ENCODE measurements at places on chromosomes 16 and 17.

DNA sequence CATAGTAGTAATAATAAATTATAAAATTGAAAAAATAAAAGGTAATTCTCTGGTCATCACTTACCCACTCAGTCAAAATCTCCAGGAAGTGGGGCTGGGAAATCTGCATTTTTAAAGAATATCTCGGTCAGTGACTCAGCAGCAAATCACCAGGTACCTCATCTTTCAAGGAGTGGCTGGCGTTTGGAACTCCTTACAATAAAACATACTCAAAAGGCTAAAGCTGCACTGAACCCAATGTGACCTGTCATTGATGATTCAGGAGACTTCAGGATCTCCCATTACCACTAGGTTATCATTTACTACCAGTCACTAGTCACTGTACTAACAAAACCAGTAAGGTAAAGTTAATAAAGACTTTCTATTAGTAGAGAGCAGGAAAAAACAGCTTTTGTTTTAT is 21.5 kb upstream of the RFFL start:
- no peak for DNase-seq

DNA sequence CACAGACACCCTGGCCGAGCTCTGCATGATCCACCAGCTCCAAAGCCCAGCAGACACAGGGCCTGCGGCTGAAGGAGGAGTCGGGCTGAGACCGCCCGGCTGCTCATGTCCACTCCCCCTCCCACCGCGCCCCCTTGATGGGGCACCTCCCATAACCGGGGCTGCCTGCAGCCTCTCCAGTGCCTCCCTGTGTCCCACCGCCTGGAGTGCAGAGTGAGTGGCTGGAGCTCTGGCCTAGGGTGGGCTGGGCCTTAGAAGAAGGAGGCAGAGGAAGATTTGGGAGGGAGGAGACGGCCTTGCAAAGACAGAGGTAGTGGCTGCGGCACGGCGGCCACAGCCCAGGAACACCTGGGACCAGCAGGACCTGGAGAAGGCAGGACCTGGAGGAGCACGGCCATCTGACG is 4.0 kb downstream of the CBFA2T3 start:
- DNase-seq = no peak

DNA sequence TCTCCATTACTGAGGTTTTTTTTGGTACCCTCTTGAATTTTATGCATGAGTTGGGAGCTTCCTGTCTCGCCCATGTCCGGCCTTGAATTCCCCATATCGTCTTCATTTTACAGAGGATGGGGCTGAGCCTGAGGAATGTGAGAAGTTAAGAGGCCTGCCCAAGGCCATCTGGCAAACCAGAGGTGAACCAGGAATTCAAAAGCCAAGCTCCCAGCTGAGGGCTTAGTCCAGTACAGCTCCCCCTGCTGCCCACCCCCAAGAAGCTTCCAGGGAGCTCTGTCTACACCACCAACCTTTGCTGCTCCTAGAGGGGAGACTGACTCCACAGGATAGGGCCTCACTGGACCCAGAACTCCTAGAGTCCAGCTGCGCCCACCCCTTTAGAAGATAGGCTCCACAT is 20.7 kb upstream of the C16orf78 start:
- no peak for DNase-seq

DNA sequence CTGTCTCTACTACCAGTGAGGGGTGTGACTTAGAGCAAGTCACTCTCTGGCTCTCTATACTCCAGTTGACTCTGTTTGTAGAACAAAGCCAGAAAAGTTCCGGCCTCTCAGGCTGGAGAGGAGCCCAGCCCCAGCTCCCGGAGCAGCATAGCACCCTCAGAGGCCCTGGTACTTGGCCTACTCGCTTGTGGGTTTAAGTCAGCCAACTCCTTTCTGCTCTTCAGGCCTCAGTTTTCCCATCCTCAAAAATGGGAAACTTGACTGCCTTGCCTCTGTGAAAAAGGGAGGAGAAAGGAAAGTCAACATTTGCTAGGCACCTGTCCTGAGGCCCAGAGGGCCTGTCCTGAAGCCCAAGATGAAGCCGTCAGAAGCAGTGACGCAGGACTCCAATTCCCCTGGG is 1.1 kb downstream of the CHST6 start:
- DNase-seq = no peak

- no peak for DNase-seq
These were observed 86.8 kb upstream of the SALL1 start for GRCh38 chr16:51237861-51238378.

- DNase-seq = no peak
These were observed 44.0 kb upstream of the YPEL2 start for GRCh38 chr17:59287452-59287851.

DNA sequence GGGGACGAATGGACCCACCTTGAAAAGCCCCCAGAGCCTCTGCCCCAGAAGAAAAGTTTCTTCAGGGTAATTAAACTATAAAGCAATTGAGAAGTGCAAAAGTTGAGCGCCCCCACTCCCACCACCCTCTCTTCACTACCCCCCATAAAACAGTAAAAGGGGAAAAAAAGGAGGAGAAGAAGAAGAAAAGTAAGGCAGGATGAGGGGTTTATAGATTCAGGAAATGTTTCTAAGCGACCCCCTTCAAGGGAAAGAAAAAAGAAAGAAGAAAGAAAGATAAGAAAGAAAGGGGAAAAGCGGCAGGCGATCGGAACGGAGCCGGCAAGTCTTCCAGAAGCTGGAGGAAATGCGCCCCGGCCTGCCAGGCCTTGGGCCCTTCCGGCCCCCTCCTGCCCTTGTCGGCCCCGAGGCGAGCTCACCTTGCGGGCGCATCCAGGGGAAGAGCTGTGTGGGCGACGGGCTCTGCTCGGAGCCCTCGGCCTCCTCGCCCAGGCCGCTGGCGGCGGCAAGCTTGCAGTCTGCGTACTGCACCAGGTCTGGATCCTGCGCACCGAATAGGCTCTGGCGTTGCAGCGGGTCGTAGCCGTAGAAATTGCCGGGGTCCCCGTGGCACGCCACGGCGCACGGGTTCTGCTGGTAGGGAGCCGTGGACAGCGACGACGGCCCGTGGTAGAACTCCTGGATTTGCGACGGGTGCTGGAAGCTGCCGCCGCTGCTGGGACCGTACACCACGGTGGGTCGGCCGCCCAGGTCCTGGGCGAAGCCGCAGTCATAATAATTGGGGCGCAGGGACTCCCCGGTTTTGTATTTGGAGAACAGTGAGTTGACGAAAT is 1.0 kb downstream of the HOXB8 start:
- no peak for DNase-seq

- DNase-seq = no peak
These were observed 60.3 kb downstream of the ZNF778 start for GRCh38 chr16:89277641-89278341.

DNA sequence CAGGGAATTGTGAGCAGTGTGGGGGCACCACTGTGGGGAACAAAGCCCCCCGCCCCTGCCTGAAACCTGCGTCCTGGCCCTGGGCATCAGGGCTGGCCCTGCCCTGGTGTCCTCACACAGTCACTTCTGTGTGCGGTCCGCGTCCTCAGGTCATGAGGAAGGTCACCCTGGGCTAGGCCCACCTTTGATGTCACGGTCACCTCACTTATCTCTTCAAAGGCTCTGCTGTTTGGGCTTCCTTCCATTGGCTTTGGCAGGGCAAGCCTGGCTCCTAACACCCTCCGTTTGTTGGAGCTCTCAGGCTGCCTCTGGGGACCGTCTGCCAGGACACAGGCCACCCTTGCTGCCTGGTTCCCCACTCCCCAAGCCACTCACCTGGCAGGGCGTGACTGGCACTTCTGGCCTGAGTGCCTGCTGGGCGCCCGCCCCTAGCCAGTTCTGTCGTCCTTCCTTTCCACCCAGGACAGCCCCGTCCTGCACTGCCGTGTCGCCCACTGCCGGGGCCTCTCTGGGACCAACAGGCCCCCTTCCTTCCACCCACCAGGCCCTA is 8.8 kb downstream of the CENPX start:
- DNase-seq = no peak

DNA sequence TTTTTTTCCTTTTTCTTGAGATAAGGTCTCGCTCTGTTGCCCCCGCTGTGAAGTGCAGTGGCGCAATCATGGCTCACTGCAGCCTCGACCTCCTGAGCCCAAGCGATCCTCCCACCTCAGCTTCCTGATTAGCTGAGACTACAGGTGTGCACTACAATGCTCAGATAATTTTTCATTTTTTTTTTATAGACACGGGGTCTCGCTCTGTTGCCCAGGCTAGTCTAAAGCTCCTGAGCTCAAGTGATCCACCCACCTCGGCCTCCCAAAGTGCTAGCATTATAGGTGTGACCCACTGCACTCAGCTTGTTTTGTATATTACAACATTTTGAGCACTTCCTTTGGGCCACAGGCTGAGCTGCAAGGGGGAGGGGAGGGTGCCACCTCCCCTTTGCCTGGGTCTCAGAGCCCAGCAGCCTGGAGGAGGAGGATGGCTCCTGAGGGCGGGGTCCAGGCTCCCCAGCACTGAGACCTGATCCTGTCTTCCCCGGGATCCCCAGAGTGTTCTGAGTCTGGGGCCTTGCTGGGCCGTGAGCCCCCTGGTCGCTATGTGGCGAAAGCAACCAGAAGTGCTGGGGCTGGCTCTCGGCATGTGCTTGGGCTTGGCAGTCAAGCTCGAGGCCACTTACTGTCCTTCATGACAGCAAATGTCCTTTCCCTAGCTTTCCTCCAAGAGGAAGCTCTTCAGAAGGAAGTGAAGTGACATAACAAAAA is 8.1 kb downstream of the DEF8 start:
- no peak for DNase-seq

GRCh38 chr16:47643323-47644000 is 182.3 kb downstream of the PHKB start:
- DNase-seq = no peak

DNA sequence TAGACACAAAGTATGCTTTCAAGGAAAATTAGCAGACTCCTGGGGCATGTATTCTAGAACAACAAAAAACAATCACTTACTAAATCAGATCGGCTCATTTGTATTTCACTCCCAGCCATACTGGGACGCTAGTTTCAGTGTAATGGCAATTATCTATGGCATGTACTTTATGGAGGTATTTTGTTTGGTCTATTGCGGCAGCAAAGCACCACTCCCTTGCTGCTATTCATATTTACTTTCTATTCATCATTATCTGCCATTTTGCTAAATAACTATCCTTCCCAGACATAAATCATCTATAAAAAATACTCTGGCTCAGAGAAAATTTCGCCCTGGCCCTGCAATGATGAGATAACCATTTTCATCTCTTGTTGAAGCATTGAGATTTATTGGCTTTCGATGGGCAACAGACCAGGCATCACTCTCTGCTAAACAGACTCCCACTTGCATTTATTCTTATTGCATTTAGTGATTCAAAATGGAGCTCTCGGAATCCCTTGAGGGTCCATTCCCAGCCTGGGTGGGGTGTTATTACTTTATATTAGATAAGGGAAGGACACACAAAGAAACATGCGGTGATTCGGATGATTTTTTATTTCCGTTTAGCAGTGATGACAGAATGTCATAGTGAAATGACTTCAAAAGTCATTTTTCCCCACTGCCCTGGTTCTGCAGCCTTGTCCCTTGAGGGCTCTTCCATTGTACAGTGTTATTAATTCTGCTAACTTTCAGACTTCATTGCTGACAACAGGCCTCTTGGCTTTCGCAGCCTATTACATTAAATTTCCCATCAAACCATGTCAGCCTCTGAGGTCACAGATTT is 225.8 kb downstream of the IRX3 start:
- DNase-seq = no peak

DNA sequence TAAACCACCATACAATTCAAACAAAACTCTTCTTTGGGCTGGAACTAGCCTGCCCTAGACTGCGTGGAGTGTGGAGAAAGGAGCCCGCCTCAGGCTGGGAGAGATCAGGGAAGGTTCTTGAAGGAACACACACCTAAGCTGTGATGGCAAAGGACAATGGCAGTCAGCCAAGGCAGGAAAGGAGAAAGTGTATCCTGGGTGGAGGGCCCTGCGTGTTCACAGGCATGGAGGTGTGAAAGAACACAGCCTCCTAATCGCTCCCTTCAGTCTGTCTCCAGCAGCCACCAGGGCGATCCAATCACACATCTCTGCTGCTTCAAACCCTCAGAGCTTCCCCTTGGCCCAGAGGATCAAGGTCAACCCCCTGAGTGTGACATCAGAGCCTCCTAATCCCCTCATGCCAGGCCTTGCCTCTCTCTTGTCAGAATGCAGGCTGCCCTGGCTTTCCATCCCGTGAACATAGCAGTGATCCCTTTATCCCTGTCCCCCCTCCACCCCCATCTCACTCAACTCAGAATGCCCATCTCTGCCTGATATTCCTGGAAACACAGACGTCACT is 173.0 kb downstream of the KATNIP start:
- DNase-seq = no peak

- no peak for DNase-seq
These were observed 9.7 kb downstream of the ACLY start for GRCh38 chr17:41909088-41909487.

DNA sequence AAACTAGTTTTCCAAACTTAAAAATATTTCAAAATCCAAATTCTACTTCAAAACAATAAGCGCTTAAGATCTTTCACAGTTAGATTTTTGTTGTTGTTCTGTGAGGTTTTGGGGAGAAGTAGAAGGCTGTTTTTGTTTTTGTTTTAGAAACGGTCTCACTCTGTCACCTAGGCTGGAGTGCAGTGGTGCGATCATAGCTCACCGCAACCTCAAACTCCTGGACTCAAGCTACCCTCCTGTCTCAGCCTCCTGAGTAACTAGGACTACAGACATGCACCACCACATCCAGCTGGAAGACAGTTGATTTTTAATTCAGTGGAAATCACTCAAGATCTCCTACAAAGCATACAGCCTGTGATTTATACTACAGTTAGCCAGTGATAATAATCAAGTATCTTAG is 2.7 kb downstream of the SHCBP1 start:
- DNase-seq = no peak

DNA sequence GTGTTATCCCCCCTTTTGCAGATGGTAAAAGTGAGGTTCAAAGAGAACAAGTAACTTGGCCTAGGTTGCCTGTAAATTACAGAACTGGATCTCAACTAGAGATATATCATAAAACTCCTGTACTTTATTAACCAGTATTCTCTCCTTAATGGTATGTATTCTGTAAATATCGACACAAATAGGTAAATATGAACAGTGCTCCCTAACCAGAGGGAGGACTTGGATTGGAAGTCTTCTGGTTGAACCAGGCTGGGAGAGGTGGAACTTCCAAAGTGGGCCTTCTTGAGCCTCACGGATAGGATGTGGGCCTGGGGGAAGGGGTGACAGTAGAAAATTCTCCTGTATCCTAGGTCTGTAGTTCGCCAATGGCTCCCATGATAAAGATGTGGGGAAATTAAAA is 7.7 kb downstream of the STAT5A start:
- DNase-seq = no peak

DNA sequence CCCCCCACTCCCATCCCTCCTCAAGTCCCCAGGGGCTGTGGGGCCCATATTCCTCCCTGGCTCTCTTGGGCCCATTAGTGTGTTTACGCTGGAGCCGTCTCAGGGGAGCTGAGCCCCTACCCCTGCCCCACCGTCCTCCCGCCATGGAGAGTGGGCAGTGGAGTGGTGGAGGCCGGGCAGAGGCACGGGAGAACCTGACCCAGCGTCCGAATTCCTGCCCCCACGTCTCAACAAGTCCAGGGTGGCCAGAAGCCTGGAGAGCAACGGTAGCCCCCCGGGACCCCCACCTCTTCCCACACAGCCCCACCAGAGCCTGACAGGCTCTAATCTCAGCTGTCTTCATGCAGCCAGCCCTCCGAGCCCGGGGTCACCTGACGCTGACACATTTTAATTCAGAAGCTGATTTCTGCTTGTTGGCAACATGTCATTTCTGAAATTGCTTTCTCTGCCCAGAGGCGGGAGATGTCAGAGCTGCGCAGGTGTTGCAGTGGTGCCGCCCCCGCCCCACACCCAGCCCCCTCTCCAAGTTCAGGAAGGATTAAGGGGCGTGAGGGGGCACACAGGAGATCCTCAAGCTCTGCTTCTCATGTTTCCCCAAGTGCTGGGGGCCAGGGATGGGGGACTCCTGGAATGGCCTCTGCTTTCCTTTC is 32.6 kb downstream of the WNT9B start:
- DNase-seq = no peak

All from NCI-H2107 (cell line).